ENCODE measurements at places on chromosomes 13 and 19.

DNA sequence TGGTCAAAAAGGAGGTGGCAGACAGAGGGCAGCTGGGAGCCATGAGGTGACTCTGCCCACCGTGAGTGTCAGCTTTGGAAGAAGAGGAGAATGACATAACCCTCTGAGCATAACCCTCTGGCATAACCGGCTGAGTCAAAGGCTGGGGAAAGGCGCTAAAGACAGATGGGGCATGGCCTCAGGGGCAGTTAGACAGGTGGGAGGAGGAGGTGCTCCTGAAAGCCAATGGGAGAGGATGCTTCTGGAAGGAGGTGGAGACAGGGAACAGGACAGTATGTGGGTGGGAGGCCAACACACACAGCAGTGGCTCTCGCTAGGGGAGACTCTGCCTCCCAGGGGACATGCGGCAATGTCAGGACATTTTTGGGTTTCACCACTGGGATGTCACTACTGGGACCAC lies 17.1 kb downstream of the ELAVL1 start:
- no peak for DNase-seq

- no peak for DNase-seq
Measured at GRCh38 chr13:111537843-111538499, 217.5 kb downstream of the TEX29 start.

DNA sequence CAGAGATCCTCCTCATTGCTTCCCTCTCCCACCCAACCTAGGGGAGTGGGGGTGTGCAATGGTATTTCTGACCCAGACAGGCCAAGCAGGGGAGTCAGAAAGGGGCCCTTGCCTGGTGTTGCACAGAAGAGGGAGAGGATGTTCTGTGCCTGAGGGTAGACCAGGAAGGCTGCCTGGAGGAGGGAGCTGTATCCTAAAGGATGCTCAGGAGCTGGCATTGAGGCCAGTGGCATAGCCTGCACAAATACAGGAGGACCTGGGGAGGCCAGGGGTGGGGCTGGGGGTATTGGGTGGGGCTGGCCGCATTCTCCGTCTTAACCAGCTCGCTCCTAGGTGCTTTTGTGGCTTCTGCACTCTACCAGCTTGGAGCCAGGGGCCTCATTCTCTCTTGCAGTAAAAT lies 4.4 kb downstream of the RNF225 start:
- DNase-seq, result no peak

DNA sequence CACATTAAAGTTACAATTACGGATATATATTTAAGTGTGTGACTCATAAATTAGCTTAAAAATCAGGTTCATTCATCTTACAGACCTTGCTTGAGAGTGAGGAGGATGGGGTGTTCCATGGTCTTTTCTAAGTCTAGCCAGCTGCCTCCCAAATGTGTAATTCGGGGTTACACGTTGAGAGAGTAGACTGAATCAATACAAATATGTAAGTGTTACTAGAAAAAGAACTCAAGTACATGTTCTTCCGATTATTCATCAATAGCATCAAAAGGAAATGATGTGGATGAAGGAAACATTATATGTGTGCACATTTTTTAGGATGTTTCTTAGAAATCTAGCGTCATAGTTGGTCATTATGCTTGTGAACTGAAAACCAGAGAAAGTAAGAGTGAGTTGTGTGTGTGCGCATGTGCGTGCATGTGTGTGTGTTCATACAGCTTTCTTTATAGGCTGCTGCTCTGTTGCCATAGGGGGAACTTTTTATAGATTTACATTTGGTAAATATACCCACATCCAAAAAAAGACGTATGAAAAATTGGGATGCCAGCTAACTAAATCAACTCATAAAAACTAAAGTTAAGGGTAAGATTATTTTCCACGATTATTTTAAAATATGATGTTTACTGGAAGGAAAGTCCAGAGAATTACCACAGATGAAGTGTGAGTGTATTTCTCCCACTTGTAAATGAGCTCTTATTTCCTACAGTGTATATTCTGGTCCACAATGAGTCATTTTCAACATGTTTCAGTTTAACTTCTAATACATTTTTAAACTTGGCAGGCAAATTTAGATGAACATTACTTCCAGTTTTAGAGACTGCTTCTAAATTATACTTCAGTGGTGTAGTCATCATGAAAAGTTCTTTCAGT lies 82.4 kb downstream of the PIBF1 start:
- no peak for DNase-seq

- no peak for DNase-seq
Measured at GRCh38 chr19:47407417-47407774, 11.9 kb downstream of the MEIS3 start.

DNA sequence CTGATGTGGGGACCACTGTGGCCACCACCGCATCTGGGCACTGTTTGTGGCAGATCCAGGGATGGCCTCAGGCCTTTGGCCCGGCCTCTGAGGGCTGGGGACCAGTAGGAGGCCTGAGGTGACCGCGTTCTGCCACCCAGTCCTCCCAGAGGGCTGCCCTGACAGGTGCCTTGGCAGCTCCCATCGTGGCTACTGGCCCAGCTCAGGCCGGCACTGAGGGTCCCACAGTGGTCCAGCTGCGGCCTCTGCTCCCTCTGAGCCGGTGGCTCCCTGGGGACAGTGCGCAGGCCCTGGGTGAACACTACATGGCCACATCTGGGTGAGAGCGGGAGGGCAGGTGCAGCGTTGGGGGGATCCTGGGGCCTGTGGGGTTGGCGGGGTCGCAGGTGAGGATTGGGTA lies 61.9 kb downstream of the KDM4B start:
- no peak for DNase-seq

DNA sequence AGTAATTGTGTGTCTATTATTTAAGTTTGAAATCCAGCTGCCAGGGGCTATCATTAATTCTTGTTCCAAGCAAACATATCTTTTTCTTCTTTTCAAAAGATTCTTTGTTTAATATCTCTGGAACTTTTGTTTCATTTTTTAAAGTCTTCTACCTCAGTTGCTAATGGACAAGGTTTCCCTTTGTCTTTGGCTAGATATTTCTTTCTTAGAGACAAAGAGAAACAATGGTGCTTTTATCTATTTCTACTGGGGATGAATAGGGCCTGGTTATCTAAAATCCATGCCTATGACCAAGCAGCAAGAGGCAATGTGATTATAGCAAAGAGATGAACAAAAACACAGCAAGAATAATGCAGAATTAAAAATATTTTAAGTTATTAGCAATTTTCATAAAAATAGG lies 661.3 kb upstream of the KLF12 start:
- DNase-seq, result no peak

DNA sequence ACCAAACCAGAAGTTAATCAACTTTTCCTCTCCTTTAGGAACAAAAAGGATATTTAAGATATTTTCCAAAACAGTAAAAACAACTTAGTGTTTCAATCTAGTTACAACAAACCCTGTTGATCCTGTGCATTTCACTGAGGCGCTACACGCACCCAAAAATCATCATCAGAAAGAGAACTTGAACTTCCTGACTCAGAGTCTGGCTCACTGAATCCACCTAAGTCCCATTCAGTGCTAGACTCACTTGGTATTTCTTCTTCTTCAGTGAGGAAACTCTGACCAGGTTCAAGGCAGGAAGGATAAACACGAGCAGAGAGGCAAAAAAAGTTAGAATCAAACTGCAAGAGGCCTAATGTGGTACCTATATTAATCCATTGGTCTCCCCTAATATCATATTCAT lies 2.2 kb downstream of the KBTBD6 start:
- DNase-seq, result no peak

DNA sequence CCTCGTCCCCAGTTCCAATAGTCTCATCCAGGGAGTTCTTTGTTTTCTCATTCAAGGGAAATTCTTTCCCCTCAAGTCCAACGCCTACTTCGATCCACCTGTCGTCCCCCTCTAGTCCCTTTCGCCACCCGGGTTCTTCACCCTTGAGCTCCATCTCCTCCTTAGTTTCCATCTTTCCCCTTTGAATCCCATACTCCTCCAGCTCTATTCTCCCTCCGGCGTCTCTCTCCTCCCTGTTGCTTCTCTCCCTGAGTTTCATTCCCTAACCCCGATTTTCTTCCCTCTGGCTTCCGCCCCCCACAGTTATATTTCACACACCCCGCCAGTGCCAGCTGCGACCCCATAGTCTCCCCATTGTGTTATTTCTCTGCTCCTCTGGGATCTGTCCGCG lies 628 bp upstream of the SLC17A7 start:
- no peak for DNase-seq

DNA sequence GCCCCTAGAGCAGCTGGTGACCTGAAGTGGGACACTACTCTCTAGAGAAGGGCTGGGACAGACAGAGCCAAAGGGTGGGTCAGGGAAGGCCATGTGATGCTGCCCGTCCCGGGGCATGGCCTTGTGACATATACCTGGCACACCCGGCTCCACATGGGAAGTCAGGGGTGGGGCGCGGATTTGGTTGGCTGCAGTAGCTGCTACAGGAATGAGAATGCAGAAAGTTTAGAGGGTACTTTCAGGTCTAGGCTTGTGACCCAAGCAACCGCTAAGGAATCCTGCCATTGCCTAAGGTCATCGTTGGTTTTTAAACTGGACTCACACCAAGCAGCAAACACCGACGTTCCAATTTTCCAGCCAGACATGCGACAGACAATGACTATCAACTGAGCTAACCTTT lies 25.9 kb downstream of the RCBTB2 start:
- DNase-seq, result no peak

GRCh38 chr13:51047434-51048165 lies 63.5 kb downstream of the C13orf42 start:
- no peak for DNase-seq

GRCh38 chr13:24625331-24625731 lies 54.9 kb upstream of the ATP12A start:
- DNase-seq, result no peak

GRCh38 chr19:14661372-14661924 lies 13.2 kb downstream of the ADGRE3 start:
- no peak for DNase-seq

DNA sequence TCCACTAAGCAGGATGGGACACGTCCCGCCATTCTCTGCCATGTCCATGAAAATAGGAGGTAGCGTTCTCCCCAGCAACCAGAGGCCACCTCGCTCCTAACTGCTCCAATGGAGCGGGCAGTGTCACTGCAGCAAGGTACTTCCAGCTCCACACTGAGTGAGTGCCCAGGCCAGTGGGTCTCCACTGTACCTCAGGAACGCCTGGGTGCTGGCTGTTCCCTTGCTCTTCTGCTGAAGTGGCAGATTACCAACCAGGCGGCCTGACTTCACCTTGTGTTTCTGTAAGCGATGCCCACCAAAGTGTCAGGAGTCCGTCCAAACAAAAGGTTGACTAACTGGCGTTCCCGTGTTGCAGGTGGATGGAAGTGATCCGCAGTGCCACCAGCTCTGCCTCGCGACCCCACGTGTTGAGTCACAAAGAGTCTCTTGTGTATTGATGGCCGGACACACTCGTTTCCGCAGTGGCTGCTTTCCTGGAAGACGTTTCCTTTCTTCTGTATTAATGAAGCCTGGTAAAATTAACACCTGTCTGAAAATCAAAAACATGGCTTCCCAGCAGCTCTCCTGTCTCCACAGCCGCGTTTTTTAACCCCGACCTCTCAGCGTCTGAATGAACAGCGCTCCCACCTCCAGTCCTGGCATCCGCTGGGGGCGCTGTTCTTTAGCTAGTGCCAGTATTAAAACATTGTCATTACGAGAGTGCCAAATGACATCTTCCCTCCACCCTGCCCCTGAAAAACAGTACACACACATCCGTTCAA lies 128.8 kb downstream of the STK24 start:
- DNase-seq, result no peak

- DNase-seq, result no peak
Measured at GRCh38 chr19:8561075-8561764, 16.0 kb downstream of the MYO1F start.

DNA sequence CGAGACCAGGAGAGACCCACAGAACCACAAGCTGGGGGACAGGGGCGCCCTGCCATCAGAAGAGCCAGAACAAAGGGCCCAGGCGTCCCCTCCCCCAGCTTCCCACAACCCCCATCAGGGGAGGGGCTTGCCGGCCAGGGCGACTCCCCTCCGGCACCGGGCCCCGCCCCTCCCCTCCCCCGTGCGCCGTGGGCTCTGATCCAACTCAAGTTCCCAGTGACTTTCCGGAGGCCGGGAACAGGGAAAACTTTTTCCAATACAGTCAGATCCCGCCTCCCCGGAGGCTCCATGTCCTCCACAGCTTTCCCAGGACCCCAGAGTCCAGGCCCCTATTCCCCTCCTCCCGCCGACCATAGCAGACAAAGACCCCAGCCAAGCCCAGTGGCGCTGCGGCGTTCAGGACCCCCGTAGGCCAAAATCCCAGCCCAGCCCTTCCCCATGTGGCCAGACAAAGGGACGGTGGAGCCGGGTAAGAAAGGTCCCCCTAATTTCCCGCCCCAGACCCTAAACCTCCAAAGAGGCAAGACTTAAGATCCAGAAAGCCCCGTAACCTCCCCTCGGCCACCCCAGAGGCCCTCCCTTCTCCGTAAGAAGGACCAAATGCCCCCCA lies 673 bp downstream of the TEAD2 start:
- no peak for DNase-seq

GRCh38 chr19:39915848-39916215 lies 18.6 kb downstream of the FCGBP start:
- DNase-seq, result no peak

DNA sequence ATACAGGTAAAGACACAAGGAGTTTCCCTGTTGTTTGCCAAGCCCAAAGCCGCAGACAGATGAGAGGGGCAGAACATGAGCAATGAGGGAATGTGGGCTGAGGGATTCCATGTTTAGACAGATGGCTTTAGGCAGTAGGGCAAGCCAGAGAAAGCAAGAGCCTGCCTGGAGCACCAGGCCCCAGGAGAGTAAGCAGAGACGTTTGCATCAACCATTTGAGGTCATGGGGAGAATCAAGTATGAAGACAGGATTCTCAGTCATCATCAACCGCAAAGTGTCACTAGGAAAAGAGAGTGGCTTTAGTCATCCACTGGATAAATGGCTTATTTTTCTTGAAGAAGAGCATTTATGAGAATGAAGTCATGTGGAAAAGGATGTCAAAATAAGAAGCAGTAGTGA lies 184.7 kb downstream of the COG6 start:
- no peak for DNase-seq

GRCh38 chr13:108987944-108988343 lies 358.5 kb downstream of the MYO16 start:
- no peak for DNase-seq

DNA sequence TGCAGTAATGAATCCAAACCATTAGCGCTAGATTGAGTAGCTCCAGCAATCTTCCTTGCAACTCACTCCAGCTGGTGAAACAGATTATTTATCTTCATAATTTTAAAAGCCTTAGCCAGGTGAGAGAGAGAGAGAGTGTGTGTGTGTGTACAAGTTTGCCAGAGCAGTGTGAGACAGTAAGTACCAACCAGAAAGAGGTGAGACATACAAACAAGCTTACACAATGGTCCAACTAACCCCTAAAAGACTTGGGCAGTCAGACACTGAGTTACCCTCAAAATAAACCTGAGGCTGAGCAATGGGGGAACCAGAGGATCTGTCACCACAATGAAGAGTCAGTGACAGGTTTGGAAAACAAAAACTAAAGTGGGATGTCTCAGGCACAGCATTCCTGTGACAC lies 8.1 kb upstream of the THSD1 start:
- no peak for DNase-seq

GRCh38 chr13:29564818-29565217 lies 30.7 kb downstream of the SLC7A1 start:
- no peak for DNase-seq

DNA sequence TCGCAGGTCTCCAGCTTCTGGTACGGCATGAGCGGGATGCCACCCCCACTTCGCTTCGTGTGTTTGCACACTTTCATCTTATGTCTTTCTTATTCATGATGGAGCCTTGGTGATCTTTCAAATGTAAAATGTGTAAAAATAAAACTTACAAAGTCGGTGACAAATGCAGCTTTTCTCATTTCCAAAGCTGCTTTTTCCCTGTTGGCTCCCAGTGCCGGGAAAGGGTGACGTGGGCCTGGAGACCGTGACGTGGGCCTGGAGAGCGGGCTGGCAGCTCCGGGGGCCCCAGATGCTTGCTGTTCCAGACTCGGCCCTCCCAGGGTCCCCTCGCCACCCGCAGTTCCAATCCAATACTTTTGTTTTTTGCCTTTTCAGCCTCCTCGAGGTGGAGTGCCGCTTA lies 101.4 kb downstream of the KDM4B start:
- DNase-seq, result no peak

Measured in esophagus squamous epithelium (tissue), 5 donors.